Activated T-helper 17 cell treated with anti-CD3 and anti-CD28 coated beads, Interleukin-2, amount 50 U/mL, for 72 hours (primary cell): ENCODE measurements at places on chromosomes 2 and 18.

DNA sequence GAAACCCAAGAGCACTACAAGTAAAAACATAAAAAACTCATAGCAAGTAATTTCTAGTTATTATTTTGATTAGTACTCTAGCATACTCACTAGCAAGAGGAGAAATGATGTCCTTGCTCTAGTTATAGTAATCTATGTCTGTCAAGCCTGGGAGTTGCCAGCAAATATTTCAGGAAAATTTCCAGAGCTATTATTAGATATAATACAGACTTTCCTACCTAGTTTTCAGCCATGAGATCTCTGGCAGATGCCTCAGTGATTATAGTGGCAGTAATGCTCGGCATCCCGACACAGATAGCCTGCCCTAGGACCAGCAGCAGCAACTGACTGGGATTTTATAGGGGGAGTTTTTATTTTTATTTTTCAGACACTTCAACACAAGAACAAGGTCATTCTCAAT, 224.4 kb downstream of the ZNF385B start:
- no peaks in the 10 kb centered on the region for H3K27me3 ChIP-seq
- no peak overlapping the region for H3K4me3 ChIP-seq
- no peak overlapping the region for H3K27ac ChIP-seq
- no peaks in the 10 kb centered on the region for H3K4me1 ChIP-seq

DNA sequence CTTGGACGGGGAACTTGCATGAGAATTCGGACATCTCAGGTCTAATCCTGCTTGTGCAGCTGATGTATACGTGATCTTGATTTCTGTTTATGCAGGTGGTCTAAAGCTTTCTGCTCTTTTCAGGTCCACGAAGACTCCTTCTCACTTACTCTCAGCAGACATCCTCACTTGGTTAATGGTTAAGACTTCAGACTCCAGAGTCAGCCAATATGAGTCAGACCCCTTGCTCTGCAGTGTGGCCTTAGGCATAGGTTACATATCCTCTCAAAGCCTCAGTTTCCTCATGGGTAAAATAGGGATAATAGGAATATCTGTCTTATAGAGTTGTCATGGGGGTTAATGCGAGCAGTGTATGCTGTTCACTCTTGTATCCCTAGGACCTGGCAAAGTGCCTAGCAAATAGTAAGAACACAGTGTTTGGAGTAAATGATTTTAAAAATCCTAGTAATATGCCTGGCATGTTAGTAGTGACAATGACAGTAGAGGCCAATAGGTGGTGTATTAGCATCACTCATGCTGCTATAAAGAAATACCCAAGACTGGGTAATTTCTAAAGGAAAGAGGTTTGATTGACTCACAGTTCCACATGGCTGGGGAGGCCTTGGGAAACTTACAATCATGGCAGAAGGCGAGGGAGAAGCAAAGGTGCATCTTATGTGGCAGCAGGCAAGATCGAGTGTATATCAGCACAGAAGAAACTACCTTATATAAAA, 42.3 kb downstream of the XRCC5 start:
- H3K36me3 ChIP-seq = no peaks in the 10 kb centered on the region
- H3K4me3 ChIP-seq = no peak overlapping the region
- H3K27me3 ChIP-seq = no peaks in the 10 kb centered on the region
- H3K27ac ChIP-seq = peak overlapping the region; percentile 34
- H3K4me1 ChIP-seq = peaks cover 14% of the 10 kb centered on the region

- no peaks in the 10 kb centered on the region for H3K36me3 ChIP-seq
- H3K4me3 ChIP-seq = no peak overlapping the region
- ATAC-seq = no peak
- H3K4me1 ChIP-seq = no peaks in the 10 kb centered on the region
These were observed 15.0 kb downstream of the LYPD1 start for GRCh38 chr2:132654968-132655367.

DNA sequence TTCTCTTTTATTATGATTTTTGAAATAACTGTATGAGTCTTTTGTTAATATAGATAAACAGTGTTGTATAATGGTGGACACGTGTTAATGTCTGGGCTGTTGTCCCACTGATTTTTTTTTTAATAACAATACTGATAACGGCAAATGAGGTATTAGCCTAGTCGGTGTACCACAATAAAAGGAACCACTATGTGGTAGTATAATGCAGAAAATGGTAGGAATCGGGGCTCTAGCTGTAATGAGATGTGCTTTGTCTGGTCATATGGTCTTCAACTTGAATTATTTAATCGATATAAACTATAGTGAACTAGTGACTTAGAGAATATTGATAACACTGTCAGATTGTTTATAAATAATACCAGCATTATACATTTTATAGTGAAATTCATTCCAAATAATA, 517.9 kb upstream of the SPHKAP start:
- no peaks in the 10 kb centered on the region for H3K36me3 ChIP-seq
- no peak for ATAC-seq
- no peak overlapping the region for H3K27ac ChIP-seq
- no peaks in the 10 kb centered on the region for H3K4me1 ChIP-seq
- H3K27me3 ChIP-seq = no peaks in the 10 kb centered on the region

GRCh38 chr2:190717306-190717705, 68.4 kb downstream of the NAB1 start:
- H3K4me3 ChIP-seq = peak overlapping the region; percentile 84
- peak overlapping the region; percentile 97 for H3K27ac ChIP-seq
- no peaks in the 10 kb centered on the region for H3K27me3 ChIP-seq
- peaks cover 43% of the 10 kb centered on the region for H3K4me1 ChIP-seq
- no peak for ATAC-seq
- no peaks in the 10 kb centered on the region for H3K36me3 ChIP-seq

DNA sequence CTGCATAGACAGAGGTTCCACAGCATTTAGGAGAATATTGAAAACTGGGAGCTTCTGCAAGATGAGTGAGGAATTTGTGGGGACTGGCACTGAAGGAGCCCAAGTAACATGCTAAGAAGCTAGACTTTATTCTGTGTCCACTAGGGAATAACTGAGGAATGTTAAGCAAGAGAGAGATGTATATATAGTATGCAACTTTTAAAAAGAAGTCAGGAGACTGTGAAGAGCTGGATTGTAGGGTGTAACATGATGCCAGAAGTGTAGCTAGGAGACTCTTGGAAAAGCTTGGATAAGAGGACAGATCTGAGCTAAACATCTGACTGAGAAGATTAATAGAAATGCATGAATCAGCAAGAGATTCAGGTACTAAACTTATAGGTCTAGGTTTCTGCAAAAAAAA, 270.6 kb upstream of the MMADHC start:
- H3K27me3 ChIP-seq = no peaks in the 10 kb centered on the region
- no peak overlapping the region for H3K4me3 ChIP-seq
- H3K27ac ChIP-seq = no peak overlapping the region
- no peaks in the 10 kb centered on the region for H3K4me1 ChIP-seq
- no peak for ATAC-seq

DNA sequence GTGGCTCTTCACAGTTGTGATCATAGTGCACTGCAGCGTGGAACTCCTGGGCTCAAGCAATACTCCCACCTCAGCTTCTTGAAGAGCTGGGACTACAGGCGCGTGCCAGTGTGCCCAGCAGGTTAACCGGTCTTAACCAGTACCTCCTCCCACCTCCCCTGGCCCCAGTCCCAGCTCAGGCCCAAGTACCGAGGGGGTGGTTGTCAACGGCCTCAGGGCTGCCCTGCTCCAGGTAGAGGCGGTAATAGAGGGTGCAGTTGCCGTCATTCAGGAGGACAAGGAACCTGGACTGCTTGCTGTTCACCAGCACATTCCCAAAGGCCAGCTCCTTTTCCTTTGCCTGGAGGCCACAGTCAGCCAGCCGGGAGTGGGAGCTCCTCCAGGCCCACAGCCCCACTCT, 19.7 kb downstream of the CFAP65 start:
- H3K4me3 ChIP-seq = no peak overlapping the region
- ATAC-seq = no peak
- no peak overlapping the region for H3K27ac ChIP-seq

DNA sequence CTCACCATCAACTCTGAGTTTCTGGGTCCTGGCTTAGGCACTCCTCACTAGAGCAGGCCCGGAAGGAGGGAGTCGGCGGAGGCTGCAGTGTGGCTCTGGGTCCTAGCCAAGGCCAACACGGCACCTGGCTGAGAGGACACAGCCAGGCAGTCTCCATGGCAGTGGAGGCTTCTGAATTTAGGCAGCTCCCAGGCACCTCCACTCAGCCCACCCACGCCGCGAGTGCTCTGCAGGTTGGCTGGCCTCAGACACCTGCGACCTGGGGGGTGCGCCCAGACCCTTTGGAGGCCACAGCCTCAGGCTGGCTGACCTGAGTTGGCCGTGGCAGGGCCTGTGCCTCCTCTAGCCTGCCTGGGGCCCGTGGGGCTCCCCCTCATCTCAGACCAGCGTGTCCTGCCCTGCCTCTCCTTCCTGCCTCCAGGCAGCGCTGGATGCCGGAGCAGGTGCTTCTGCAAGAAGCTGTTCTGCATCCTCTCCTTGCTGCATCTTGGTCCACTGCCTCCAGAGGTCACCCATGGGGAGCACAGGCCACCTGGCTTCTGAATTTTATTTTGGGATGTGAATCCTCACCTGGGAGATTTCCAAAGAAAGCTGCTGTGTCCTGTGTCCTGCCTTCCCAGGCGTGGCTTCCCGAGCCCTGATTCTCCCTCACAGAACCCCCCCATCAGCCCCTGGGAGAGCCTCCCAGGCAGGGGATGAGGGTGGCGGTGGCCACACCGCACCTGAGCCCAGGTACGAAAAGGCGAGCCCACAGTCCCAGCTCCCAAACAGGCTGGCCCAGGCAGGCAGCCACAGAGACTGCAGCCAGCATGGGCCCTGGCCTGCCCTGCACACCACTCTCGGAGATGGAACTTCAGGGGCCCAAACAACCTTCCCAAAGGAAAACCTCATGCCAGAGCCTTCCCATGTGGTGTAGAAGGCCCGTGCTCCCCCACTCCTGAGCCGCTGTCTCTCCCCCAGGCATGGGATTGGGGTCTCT, 23.4 kb downstream of the AQP12A start:
- ATAC-seq = no peak
- no peaks in the 10 kb centered on the region for H3K4me1 ChIP-seq
- H3K27ac ChIP-seq = no peak overlapping the region
- H3K27me3 ChIP-seq = peaks cover 3% of the 10 kb centered on the region
- no peaks in the 10 kb centered on the region for H3K36me3 ChIP-seq

DNA sequence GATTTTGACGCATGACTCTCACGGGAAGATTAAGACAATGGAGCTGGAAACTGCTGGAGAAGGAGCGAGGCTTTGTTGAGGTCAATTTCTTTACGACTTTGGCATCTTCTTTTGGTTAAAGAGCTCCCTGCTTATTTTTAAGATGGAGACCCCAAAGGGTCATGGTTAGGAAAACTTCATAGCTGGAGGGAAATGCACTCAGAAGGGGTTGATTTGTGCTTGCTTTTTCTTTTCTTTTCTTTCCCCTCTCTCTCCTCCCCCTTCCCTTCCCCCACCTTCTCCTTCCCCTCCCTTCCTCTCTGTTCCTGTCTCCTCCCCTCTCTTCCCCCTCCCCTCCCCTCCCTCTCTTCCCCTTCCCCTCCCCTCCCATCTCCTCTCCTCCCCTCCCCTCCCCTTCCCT, 79.0 kb downstream of the TNP1 start:
- H3K27me3 ChIP-seq = peaks cover 15% of the 10 kb centered on the region
- no peak overlapping the region for H3K4me3 ChIP-seq
- H3K27ac ChIP-seq = no peak overlapping the region
- H3K36me3 ChIP-seq = no peaks in the 10 kb centered on the region

GRCh38 chr2:197141702-197142473, 168.7 kb downstream of the ANKRD44 start:
- peaks cover 46% of the 10 kb centered on the region for H3K4me1 ChIP-seq
- no peak for ATAC-seq
- H3K27me3 ChIP-seq = no peaks in the 10 kb centered on the region
- H3K36me3 ChIP-seq = peaks cover 52% of the 10 kb centered on the region

DNA sequence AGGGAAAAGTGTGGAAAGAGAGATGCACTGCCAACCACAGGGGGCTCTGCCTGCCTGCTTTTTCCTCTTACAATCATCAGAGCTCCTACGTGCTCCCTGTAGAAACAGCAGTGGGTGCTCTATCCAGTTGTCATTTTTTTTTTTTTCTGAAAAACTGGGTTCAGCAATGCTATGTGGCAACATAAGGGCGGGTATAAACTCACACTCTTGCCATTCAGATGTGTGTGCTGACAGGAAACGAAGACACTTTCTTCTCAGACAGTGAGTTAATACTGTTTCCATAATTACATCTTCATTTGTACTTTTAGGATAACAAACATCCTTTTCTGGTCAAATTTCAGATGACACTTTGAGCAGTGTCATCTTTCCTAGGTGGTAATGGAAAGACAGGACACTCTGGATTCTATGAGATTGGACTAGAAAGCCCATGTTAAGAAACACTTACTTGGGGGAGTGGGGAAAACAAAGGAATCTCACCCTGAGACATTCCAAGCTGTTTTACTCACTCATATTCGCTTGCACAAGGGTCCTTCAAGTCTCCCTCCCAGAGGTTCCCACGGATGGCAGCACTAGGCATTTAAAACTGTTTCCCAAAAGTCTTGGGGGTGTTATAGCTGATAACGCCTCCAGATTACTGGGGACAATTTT, 41.3 kb downstream of the CCDC93 start:
- H3K27me3 ChIP-seq = no peaks in the 10 kb centered on the region
- H3K4me3 ChIP-seq = no peak overlapping the region
- H3K4me1 ChIP-seq = no peaks in the 10 kb centered on the region
- ATAC-seq = no peak
- no peak overlapping the region for H3K27ac ChIP-seq
- H3K36me3 ChIP-seq = peaks cover 100% of the 10 kb centered on the region

GRCh38 chr2:219266886-219267285, 12.3 kb upstream of the DNAJB2 start:
- no peak for ATAC-seq
- peaks cover under 1% of the 10 kb centered on the region for H3K27me3 ChIP-seq
- H3K4me1 ChIP-seq = no peaks in the 10 kb centered on the region

DNA sequence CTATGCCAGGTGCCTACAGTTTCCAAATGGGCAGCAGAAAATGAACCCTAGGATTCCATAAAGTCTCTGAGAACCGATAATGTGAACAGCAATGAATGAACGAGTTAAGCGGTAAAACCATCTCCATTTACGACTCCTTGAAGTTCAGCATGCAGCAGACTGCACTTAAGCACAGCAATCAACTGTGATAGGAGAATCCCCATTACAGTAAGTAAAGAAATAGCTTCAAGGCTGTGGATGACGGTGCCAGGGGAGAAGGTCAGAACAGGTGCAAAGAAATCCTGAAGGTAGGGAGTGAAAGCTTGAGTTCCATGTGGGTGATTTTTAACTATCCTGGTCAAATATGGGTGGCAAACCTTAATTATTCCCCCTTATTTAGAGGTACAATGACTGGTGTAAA, 444.4 kb downstream of the NCKAP5 start:
- H3K27ac ChIP-seq = no peak overlapping the region
- no peaks in the 10 kb centered on the region for H3K36me3 ChIP-seq
- H3K27me3 ChIP-seq = no peaks in the 10 kb centered on the region
- no peak for ATAC-seq
- no peaks in the 10 kb centered on the region for H3K4me1 ChIP-seq
- no peak overlapping the region for H3K4me3 ChIP-seq

- no peaks in the 10 kb centered on the region for H3K36me3 ChIP-seq
- no peak overlapping the region for H3K27ac ChIP-seq
- no peak for ATAC-seq
- peaks cover 40% of the 10 kb centered on the region for H3K27me3 ChIP-seq
- H3K4me1 ChIP-seq = no peaks in the 10 kb centered on the region
These were observed 6.0 kb upstream of the CIB4 start for GRCh38 chr2:26646986-26647672.
